ENCODE measurements at places on chromosomes 3 and 15.
A peak's percentile ranks its signal among the peaks of the same experiment; 100 is the strongest.

DNA sequence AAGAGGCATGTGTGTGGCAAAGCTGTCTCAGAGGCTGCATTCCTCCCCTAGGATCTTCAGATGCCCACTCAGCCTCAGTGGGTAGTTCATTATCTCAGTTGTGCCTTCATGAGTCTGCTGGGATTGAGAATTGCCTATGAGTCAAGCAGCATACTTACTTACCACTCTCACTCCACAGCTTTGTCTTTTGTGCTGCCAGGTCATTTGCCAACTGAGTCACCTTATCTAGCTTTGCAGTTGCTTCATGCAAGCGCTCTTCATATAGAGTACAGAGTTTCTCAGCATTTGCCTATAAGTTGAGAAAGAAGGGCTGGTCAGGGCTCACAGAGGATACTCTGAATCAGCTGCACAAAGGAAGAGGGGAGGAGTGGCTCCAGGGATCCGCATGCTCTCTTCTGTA, 89.5 kb downstream of the MYH15 start:
- DNase-seq = peak; percentile 41

GRCh38 chr3:190101320-190102011, 19.2 kb downstream of the P3H2 start:
- DNase-seq = no peak

GRCh38 chr3:13536832-13537231, 12.1 kb upstream of the FBLN2 start:
- DNase-seq = no peak

DNA sequence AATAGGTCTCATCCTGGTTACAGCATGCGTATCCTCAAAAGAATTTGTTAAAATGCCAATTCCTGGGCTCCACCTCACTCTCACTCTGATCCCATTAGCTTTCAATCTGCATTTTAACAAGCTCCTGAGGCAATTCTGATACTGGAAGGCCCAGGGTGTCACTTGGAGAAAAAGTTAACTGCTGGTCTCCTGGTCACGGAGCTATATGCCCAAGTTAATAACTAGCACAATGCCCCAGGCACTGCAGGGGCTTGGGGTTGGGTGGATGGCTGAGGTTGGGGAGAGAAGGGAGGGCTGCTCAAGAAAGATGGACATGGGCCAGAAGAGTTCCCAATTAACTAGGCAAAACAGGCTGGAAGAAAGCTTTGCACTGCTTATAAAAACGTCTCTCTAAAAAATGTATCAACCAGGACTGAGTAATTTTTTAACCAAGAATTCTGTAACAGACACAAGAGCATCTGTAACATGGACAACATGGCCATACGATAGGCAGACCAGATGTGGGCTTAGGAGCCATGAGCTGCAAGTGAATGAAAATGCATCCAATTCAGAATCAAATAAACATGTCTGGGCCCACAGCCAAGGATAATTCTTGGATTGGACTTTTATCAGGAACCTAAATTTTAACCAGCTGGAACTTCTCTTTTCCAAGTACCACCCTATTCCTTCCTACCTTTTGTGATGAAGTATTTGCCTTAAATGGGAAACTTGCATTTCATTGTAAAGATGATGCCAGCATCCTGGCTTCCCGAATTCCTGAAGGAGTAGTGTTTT, 4.2 kb downstream of the IL17RD start:
- no peak for DNase-seq

DNA sequence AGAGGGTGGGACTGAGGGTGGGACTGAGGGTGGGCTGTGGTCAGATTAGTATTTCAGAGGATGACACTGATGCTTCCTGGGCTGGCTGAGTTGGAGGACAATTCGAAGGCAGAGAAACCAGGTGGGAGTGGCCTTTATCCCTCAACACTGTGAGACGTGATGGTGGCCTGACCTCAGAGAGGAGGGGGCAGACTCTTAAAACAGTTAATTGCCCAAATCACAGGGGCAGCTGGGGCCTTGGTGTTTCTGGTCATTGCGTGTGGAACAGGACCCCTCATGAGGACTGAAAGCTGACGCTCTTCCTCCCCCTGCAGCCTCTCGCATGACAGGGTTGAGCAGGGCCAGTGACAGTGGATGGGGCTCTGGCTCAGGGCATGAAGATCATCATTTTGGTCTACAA, 18.7 kb downstream of the DNASE1L3 start:
- DNase-seq = no peak

- DNase-seq = no peak
Observed at GRCh38 chr15:83194528-83194927, 13.1 kb downstream of the HDGFL3 start.

GRCh38 chr3:177514611-177515499, 317.6 kb upstream of the TBL1XR1 start:
- DNase-seq = no peak

DNA sequence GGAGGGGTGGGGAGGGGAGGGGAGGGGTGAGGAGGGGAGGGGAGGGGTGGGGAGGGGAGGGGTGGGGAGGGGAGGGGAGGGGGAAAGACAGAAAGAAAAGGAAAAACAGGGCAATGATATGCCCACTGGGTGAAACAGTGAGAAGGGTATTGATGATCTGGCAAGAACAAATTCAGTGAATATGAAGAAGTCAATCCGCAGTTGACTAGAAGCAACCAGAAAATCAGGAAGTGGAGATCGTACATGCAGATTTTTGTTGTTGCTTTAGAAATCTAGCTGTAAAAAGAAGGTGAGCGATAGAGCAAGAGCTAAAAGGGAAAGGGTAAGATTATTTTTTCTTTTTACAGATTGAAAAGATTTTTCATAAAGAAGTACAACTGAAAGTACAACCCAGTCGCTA, 47.6 kb upstream of the ARF4 start:
- no peak for DNase-seq

DNA sequence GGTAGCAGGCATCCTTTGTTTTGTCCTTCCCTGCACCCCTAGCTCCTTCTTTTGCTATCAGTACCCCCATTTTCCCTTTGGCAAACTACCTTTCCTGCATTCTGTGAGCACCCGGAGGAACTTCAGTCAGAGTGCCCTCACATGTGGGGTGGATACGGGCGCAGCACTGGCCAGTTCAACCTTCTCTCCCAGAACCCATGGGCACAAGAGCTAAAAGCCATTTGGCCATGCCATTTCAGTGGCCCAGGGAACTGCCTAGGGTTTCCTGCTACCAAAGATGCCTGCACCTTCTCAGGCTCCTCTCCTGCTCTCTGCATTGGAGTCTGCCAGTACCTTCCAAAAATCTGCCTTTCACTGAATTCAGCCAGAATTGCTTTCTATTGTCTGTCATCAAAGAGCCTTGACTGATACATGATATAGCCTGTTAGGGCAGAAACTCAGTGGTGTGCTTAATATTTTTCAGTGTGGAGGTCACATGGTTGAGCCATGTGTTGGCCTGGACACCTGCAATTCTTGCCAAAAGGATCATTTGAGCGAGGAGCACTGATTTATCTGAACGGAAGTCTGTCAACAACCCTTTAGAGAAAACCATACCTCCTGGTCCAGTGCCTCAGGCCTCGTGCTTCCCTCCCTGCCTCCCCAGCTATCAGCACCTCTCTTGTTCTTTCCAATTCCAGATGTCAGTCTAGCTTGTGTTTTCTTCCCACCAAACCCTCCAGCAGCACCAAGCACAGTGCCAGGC, 27.0 kb upstream of the HHATL start:
- no peak for DNase-seq

- peak; percentile 26 for DNase-seq
Observed at GRCh38 chr15:48437178-48437577, 105.9 kb downstream of the DUT start.

DNA sequence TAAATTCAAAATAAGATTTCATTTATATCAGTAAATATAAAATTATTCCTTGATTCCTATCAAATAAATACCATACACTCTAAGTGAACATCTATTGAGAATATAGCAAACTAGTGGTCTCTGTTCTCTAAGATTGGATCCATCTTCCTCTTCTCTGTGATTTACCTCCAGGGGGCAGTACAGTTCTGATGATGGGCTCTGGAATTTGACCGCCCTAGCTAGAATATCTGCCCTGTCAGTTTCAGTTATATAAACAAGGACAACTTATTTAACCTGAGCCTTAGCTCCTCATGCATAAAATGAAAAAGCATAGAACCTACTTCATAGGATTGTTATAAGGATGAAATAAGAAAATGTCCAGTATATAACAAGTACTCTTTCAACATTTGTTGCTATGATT, 171.1 kb upstream of the CCDC54 start:
- DNase-seq = no peak

GRCh38 chr15:74902295-74903075, 4.2 kb downstream of the FAM219B start:
- no peak for DNase-seq

GRCh38 chr15:64905119-64905831, 6.4 kb upstream of the ANKDD1A start:
- no peak for DNase-seq

DNA sequence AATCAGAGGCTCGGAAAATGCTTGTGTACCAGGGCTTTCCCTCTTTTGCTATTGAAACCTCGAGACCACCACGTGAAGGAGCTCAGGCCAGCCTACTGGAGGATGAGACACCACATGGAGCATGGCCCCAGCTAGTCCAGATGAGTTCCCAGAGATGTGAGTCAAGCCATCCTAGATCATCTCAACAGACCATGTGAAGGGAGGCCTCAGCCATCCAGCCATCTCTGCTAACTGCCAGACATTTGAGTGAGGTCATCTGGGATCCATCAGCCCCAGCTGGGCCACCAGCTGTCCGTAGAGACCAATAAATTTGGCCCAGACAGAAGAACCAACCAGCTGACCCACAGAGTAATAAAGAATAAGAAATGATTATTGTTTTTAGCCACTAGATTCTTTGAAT, 62.8 kb upstream of the PROK2 start:
- no peak for DNase-seq

GRCh38 chr3:67765575-67765974, 111.2 kb upstream of the SUCLG2 start:
- DNase-seq = no peak

DNA sequence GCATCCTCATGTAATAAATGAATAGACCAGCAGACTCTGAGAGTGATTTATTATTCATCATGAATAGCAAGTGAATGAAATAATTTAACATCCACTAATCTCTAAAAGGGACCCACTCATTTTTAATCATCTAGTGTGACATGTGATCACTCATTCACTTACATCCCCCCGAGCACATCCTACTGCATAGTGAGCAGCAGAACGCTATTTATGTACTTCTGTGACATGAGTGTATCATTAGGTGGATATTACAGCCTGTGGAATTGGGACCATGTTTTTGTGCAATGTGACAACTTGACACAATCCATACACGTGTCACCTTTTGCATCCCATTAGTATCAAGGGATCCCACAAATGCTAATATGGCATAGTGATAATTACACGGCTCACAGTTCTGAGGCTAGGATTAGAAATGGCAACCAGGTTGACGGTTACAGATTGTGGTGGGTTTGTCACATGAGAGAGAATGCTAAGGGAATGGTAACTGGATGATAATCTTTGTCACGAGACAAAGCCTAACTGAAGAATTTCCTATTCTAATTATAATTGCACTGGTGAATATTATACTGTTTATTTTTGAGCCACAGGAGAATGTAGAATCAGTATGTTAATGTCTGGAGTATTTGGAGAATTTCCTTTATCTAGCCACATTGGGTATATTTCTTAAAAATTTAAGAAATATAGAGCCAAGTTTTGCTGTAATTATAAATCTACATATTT, 595.2 kb upstream of the TBL1XR1 start:
- DNase-seq = no peak

- no peak for DNase-seq
Observed at GRCh38 chr3:142077155-142077858, 72.0 kb downstream of the TFDP2 start.

DNA sequence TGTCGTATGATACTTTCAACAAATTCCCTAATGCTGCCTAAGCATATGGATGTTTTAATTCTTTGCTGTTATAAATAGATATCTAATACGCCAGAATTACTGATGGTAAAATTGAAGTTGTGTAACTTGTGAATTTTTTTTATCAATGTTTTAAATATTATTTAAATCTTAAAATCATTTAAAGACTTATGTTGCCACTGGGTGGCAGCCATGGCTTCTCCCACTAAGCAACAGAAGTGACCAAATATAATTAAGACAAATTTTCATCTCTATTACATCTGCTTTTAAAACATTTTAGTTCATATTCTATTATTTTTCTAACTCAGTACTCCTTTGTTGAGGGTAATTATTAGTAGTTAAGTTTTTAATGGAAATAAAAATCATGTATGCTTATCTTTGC, 8.1 kb upstream of the IL20RB start:
- no peak for DNase-seq

GRCh38 chr3:62923066-62923465, 47.9 kb upstream of the CADPS start:
- DNase-seq = no peak

DNA sequence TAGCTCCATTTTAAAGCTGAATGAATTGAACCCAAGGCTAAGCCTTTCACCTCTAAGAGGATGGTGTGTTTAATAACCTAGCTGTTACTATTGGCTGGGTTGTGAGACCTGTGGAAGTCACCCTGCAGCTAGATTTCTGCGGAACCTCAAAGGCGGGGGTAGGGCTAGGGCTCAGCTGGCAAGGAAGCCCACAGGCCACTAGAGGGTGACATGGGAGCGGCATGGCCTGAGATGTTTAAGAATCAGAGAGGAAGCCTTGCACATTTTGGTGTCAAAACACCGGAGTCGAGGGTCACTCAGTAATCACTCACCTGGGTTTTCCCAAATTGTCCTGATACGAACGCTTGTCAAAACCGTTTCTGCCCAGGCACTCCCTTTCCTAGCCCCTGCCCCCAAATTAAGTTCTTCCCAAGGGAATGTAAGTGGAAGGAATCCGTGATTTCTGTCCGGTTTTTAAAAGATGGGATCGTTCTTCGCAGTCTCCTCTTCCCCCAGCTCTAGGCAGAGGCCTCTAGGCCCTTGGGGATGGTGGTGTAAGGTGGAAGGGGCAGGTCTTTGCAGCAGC, 3.8 kb upstream of the ACAD9 start:
- no peak for DNase-seq

GRCh38 chr3:196321162-196321561, 3.1 kb upstream of the DYNLT2B start:
- DNase-seq = no peak

DNA sequence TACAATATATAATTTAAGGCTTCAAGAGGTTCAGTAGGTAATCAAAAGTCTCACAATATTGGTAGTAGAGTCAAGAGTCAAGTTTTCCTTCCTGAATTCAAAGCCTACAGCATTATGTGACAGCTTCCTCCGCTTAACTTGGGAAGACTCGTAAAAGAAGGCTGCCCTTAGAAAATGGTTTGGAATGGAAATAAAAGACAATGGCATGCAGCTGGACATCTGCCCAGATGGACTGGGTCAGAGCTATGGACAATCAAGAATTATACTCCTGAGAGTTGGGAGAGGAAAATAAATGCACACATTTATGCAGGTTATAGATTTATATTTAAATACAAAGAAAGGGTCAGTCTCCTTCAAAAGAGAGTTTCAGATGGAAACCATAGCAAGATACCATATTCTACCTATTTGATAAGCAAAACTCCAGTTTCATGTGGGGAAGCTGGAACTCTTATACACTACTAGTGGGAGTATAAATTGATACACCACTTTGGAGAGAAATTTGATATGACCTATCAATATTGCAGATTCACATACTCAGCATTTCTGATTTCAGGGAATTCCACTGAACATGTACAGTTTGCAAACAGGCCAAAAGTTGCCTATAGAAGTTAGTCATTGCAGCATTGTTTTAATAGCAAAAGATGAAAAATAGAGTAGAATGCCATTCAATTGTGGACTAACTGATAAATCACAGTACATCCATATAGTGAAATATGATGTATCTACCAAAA, 6.1 kb downstream of the CRYBG3 start:
- DNase-seq = no peak

Measured in kidney epithelial cell (primary cell).